HAP-1 (cell line): ENCODE measurements at places on chromosomes 6 and 20.

DNA sequence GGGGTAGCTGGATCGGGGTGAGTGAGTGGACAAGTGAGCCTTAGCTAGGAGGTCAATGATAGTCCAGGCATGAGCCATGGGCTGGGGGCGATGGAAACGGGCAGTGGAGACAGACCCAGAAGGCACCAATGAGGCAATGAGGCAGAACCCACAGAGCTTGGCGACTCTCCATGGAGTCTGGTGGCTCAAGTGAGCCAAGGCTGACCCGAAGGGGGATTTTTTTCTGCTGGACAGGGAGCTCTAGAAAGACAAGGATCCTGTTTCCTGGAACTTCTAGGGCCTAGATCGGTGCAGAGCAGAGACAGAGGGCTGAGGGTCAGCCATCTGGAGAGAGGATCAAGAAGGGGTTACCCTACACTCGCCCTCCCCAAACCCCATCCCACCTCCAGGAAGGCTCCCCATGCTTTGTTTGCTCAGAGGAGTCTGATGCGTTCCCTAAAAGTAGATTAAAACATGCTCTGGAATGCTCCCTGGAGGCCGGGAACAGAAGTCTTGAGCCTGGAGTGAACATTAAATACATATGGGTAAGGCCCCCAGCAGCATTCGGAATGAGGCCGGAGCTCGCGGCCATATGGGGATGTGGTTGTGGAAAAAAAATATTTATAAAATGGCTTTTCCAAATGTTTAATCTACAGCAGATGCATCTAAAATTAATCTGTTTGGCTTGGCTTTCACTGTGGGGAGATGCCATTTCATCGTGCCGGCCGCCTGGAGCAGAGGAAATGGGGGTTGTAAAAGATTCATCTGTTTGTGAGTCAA lies 237.8 kb upstream of the PMEPA1 start:
- DNase-seq: no peak

- DNase-seq: no peak
Measured at GRCh38 chr20:46087161-46087560, 2.6 kb downstream of the NCOA5 start.

- DNase-seq: no peak
Measured at GRCh38 chr6:163320402-163320801, 94.1 kb upstream of the QKI start.

DNA sequence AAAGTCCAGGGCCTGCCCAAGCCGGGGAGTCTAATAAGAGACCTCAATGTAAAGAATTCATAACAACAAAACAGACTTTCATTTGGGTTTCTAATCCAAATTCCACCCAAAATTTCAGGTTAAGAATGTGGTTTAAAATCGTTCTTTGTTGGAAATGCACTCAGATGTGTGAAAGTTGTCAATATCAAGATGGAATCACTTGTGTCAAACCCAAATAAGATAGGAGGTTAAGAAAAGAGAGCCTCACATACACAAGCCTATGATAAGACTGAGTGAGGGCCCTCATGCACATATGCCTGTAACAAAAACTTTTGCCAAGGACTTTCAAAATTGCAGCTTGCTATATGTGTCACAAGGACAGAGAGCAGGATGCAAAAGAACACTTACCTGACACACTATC lies 145.7 kb downstream of the HACE1 start:
- DNase-seq: no peak

GRCh38 chr20:38789503-38790199 lies 15.8 kb upstream of the PPP1R16B start:
- DNase-seq: no peak

DNA sequence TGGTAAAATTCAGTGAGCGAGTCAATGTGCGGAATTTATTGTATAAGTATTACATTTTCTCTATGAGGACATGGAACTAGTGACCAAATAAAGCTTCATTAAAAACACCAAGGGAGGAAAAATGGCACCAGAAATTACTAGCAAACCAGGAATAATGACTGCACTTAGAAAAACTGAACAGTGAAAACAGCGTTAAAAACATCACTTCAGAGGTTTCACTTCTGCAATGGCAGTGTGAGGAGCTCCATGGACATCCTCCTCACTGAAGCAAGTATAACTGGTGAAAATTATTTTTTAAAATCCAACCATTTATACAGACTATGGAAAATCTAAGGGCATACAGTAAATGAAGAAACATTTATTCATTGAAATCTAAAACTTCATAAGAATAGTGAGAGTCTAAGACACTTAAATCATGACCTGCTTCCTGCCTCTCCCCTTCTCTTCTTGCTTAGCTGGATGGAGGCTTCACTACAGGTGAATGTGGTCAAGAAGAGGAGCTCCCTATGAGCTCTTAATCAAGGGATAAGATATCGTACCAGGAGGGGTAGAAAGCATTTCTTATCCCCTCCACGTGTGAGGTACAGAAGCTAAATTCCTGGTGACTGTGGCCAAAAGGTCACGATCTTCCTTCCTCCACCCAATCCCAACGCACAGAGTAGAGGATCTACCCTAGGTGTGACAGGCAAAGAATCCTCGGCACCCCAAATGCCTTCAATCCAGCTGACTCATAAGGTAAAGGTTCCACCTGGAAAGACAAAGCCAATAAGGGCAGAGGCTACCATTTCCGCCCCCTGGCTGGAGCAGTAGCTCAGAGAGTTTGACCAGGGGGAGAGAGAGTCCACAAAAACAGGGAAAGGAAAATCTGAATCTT lies 12.3 kb upstream of the ASF1A start:
- DNase-seq: no peak

DNA sequence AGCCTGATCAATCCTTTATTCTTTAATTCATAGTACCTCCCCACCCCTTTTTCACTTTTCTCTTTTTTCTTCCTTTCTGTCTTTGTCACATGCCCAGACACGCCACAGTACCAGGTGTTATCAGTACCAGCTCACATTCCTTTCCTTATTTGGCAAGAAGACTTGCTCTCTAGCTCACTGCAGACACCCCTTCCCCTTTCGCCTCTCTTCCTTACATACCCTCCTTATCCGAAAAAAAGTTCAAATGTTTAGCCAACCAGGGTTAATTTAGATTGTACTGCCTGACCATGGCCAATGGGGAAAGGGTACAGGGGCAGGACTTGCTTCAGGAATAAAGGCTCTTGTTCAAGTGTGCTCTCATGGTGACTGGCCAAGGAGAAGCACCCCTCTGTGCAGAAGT lies 9.3 kb upstream of the SIRPB2 start:
- no peak for DNase-seq

DNA sequence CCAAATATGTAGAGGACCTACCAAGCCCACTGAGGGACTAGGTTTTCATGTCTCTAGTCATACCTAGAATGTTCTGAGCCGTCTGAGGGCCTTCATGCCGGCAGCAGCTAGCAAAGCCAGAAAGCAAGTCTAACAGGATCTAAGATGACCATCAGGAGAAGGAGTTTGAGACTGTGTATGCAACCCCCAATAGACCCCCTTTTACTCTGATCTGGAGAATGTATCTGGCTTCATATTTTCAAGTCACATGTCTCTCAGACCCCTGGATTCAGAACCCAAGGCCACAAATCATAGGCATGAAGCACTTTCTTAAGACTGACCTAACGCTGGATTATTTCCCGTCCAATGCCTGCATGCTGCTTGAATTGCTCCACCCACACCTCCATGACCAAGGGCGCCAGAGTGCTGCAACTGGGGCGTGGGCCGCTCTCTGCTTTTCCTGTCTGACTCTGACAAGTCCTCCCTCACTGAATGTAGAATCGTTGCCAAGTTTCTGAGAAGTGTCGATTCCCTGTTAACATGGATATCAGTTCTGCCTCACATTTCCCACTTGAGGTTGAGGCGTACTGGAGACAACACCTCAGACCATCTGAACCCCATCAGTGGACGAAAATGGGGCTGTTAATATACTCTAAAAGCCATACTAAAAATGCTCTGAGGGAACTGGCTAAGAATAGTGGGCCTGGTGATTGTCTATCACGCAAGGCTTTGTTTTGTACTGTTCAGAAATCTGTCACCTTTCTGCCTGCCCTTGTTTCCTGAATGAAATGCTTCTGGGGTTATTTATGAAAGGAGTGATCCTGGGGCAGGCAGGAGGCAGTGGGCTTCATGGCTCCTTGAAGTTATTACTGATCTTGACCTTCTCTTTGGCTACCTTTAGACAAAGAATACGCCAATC lies 23.9 kb upstream of the ASXL1 start:
- no peak for DNase-seq

DNA sequence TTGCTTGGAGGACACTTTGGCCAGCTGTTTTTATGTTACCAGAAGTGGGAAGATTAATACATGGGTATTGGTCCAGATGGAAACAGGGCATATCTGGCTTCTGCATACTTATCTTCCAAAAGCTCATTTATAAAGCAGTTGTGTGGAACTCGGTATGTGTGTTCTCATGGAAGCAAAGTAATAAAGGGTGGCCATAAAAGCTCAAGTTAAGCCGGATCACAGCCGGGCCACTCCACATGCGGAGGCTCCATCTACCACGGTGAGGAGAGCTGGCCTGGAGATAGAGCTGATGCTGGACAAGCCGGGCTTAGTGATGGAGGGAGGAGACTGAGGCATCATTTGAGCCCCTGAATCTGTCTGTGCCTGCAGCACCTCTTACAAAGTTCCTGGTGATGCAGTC lies 38.6 kb upstream of the KIF16B start:
- DNase-seq: no peak

- no peak for DNase-seq
Measured at GRCh38 chr20:3156811-3157619, 2.6 kb downstream of the FASTKD5 start.

- no peak for DNase-seq
Measured at GRCh38 chr6:19842030-19842615, 5.0 kb downstream of the ID4 start.

- DNase-seq: no peak
Measured at GRCh38 chr20:36645353-36645752, 643 bp downstream of the SLA2 start.

DNA sequence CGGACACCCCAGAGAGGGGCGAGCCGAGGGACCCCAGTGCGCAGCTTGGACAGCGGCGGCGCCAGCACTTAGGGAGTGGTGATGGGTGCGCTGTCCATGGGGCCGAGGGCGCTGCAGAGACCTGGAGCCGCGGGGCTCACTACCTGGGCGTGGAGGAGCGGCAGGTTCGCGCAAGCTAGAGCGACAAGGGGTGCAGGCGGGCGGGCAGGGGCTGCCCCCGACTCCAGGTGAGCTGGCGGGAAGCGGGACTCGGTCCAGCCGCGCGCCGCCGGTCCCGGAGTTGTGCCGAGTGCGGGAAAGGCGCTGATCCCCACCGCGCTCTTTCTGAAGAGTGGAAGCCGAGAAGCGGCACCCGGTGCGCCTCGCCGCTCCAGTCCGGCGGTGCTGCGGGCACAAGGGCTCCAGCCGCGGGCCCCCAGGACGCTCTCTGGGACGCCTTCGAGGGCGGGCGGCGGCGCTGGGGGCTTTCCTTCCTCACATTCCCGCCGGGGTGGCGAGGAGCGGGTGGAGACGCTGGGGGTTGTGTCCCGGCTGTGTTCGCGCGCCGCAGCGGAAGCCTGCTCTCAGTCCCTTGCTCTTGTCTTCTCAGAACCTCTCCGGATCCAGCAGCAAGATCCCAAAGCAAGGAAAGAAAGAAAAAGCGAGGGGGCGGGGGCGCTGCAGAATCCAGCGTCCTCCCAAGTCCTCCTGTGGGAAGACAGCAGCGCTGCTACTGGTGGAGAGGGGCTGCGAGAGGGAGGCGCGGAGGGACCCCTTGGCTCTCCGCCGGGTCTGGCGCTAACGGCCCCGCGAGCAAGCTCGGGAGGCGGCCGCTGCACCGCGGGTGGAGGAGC lies at the start of gene B3GAT2:
B3GAT2 (minus strand) TSS at position 610 of the 833 bp plus-strand sequence. CDS start 631 bp downstream, outside the sequence.
- DNase-seq: no peak

- DNase-seq: no peak
Measured at GRCh38 chr6:8859501-8859900, 424.2 kb upstream of the SLC35B3 start.

- peak; percentile 33 for DNase-seq
Measured at GRCh38 chr6:143099647-143100046, 39.0 kb downstream of the AIG1 start.

- no peak for DNase-seq
Measured at GRCh38 chr6:104638841-104639290, 220.9 kb downstream of the HACE1 start.

- peak; percentile 48 for DNase-seq
Measured at GRCh38 chr6:126170978-126171382, 168.9 kb upstream of the CENPW start.

GRCh38 chr6:48184648-48185047 lies 73.7 kb upstream of the PTCHD4 start:
- DNase-seq: no peak

GRCh38 chr20:42846784-42847490 lies 342.8 kb downstream of the PTPRT start:
- DNase-seq: no peak

- no peak for DNase-seq
Measured at GRCh38 chr6:32178547-32179440, 589 bp downstream of the RNF5 start.

DNA sequence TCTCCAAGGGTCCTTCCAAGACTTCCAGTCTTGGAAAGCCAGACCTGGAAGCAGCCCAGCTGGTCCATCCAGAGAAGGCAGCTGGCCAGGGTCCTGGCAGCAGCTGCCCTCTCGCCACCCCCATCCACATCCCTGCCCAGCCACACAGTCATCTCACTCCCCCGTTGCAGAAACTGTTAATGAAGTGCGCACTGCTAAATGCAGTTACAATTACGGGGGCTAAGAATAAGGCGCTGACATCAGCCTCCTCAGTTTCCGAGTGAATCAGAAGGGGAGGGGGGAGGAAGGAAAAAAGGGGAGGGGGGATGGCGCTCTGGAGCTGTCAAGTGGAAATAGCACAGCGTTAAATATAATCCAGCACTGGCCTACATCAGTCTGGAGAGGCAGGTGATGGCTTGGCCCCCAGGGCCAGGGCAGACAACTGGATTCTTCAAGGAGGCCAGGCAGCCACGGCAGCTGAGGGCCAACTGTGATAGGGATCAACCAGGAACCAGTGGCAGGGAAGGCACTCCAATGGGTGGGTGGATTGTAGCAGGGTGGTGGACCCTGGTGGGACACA lies 6.9 kb downstream of the RIMS4 start:
- DNase-seq: no peak

GRCh38 chr6:116373300-116373699 lies 2.6 kb downstream of the DSE start:
- DNase-seq: no peak

DNA sequence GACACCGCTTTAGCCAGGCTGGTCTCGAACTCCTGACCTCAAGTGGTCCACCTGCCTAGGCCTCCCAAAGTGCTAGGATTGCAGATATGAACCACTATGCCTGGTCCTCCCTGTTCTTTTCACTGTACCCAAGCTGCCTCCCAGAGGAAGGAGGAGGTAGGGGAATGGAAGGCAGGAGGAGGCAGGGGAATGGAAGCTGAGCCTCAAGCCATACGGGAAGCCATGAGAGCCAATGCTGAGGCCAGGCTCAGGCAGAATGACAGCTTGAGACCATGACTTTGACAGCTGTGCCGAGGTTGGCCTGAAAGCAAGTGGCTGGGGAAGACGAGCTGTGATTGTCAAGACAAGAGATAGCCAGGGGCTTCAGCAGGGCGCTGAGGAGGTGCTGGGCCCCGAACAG lies 13.6 kb upstream of the ZNF335 start:
- DNase-seq: no peak

GRCh38 chr6:87667032-87667431 lies 35.0 kb downstream of the AKIRIN2 start:
- no peak for DNase-seq
